Bronchus fibroblast of lung (primary cell): ENCODE measurements at places on chromosomes 4 and X. TPM values are rescaled to one million over a fixed set of nuclear protein-coding genes. Genes with fewer than 3 reads are reported as not detected.

Gene NKRF
- total RNA-seq = 3.3 and 4.7 TPM in 2 replicates

Gene ATP2B3
- total RNA-seq = not detected in 2 replicates

Gene C4orf33
- total RNA-seq = 11.6 and 15.0 TPM in 2 replicates

Gene RNF175
- 1.3 and 4.6 TPM in 2 replicates for total RNA-seq

Gene PHF8
- total RNA-seq = 8.5 and 9.2 TPM in 2 replicates

Gene STK32B
- total RNA-seq = 0.59 and 1.0 TPM in 2 replicates

Gene BEND2
- not detected in 2 replicates for total RNA-seq

Gene WAS
- total RNA-seq = 0.17 and 0.89 TPM in 2 replicates

Gene FRMPD3
- total RNA-seq = under 0.01 TPM in 2 replicates

Gene PLK4
- 15.0 and 20.8 TPM in 2 replicates for total RNA-seq

Gene STK26
- 5.9 and 8.2 TPM in 2 replicates for total RNA-seq

Gene CLDN2
- total RNA-seq = not detected in 2 replicates

Gene KIF4A
- 17.7 and 17.8 TPM in 2 replicates for total RNA-seq

Gene USP17L12
- not detected in 2 replicates for total RNA-seq

Gene ADGRG4
- total RNA-seq = not detected in 2 replicates
